ENCODE measurements at places on chromosomes 6 and 20.

- no peak for DNase-seq
Measured at GRCh38 chr6:33123732-33124524, 48.1 kb downstream of the HLA-DPB1 start.

- peak; percentile 70 for DNase-seq
Measured at GRCh38 chr6:16760516-16761470, at the start of gene ATXN1. TSS of gene ATXN1 (minus strand) at chr6:16761460.

- no peak for DNase-seq
Measured at GRCh38 chr6:124010574-124010973, 206.9 kb downstream of the NKAIN2 start.

- no peak for DNase-seq
Measured at GRCh38 chr20:56860413-56860812, 231.3 kb downstream of the TFAP2C start.

DNA sequence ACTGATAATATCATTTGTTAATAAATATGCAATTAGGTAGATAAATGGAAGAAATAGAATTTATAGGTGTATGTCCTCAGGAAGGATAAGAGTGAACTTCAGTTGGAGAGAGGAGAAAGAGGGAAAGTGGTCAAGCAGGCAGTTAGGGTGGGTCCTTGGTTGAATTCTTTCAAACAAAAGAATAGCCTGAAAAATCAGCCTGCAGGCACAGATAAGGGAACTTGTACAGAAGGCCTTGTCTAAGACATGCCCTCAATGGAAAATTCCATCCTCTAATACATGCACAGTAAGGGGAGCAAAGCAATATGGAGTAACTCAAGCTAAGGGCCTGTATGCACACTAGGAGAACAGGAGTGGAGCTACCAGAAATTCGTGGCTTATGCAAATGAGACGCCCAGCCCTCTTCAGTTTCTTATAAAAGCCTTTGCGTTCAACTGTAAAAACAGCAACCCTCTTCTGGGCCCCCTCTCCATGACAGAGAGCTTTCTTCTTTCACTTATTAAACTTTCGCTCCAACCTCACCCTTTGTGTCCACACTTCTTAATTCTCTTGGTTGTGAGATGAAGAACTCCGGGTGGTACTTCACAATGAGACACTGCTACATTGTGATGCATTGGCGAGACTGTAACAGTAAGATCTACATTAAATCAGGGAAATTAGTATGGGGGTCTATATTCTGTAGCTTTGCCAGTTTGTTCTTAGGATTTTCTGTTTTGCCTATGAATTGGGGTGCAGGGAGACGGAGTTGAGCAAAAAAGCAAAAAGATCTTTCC, 147.0 kb downstream of the HS3ST5 start:
- DNase-seq, result no peak

DNA sequence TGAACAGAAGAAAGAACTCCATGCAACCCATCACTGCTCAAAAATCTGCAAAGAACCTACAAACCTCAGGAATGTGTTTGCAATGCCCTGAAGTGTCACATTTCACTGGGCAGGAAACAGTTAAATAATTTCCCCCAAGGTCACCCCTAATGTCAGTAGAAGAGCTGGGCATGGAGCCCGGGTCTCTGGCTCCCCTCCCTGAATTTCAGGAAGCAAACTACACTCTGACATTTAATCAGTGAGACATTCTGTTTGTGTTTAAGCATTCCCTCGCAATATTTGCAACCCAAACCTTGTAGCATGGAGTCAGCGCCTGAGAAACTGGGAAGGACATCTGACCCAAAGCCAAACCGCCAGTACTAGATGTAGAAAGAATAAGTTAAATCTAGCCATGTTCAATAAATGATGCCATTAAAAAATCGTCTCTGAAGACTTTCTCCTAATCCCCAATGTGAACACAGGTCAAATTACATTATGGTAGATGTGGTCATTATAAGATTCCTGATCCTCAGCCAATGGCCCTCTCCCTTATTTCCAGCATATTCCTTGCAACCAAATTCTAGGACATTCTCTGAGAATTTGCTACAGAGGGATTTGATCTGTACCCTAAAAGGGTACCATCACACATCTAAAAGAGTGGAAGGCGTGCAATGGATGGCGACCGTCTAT, 91.2 kb upstream of the ADTRP start:
- no peak for DNase-seq

GRCh38 chr6:123986938-123987337, 183.3 kb downstream of the NKAIN2 start:
- DNase-seq, result no peak

DNA sequence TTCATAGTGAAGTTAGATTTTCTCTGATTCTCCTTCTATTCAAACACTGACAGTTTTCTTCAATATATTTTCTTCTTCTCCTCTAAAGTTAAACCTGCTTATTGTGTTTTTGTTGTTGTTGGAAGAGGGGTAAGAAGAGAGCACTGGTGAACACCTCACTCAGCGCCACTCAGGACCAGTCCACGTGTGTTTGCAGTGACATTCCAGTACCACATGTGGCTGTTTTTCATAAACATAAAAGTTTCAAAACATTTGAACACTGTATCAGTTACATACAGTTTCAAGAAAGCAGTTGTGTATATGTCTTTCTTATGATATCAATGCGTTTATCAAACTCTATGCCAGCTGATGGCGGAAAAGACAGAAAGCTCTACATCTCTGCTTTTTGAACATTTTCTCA, 86.7 kb downstream of the HMGCLL1 start:
- DNase-seq, result no peak

- DNase-seq, result no peak
Measured at GRCh38 chr6:170062915-170063241, 228.0 kb downstream of the DLL1 start.

DNA sequence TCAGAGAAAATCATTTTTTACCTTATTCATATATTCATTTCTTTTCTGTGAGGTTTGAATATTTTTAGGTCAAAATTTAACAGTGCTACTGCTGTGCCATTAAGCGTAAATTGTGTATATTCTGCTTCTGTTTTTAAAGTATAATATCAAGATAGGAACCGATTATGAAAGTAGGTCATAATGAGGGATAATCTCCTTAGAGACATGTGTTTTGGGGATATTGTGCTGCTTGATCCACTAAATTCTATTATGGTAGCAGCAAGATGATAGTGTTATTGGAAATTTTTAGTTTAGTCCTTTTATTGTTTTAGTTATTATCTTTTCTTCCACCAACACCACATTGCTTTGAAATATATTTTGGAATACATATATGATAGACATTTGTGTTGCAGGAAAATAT, 244.0 kb downstream of the RIMS1 start:
- DNase-seq, result no peak

DNA sequence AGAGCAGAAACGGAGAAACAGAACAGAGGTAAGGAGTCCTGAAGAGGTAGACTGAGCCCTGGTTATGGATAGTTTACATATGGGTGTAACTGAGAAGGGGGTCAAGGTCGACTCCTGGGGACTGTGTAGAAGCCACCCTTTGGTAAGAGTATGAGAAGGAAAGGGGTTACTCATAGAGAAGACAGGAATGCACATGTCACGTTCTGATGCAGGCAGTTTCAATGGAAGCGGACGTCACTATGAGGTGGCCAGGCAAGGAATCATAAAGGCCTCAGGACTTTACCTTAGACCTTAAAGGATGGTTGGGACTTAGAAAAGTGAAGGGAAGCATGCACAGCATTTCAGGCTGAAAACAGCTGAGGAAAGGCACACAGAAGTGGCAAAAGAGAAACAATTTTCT, 25.1 kb downstream of the RGS17 start:
- no peak for DNase-seq

DNA sequence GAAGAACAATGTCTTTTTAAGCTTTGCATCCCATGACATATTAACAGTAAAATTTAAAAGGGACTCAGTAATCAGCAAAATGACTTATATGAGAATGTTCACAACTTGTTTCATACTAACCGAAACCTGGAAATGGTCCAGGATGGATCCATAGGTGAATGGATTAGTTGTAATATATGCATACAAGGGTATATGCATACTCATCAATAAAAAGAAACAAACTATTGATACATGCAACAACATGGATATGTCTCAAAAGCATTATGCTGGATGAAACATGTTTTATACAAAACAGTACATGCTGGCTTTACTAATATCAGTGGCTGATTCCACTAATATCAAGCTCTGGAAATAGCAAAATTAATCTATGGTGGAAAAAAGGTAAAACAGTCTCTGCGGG, 108.5 kb upstream of the HIVEP1 start:
- no peak for DNase-seq

DNA sequence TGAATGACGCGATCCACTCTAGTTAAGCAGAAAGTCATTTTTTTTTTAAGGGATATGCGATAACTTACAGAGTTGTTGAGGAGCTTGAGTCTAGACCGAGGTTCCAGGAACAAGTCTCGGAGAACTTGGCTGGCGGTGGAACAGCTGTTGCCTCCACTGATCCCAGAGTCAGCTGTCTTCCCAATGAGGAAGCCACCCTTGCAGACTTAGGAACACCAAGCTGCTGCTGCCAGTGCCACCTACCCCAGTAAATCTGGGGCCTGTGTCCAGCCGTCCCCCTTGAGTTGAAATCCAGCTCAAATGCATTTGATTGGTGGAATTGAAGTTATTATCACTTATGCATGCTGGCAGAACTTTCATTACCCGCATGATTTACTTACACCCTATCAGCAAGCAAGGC, 6.7 kb downstream of the PFDN4 start:
- no peak for DNase-seq

DNA sequence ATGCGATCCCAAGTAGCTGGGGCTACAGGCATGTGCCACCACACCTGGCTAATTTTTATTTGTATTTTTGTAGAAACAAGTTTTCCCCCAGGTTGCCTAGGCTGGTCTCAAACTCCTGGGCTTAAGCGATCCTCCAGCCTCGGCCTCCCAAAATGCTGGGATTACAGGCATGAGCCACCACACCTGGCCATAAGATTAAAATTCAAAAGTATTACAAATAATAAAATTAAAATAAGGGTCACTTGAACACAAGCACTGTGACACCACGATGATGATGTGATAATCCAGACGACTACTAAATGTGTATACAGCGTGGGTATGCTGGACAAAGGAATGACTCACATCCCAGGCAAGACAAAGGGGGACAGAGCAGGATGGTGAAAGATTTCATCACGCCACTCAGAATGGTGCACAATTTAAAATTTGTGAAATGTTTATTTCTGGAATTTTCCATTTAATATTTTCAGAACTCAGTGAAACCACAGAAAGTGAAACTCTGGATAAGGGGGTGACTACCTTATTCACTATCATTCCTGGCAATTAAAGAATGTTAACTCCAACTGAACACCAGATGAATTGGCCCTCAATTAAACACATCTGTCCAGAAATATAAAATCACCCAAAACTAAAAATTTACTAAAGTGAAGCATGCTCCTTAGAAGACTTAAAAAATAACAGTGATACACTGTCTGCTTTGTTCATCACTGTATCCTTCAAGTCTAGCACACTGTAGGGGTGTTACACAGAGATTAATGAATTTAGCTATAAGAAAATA, 13.1 kb downstream of the B4GALT5 start:
- no peak for DNase-seq

GRCh38 chr6:44237021-44237812, 9.7 kb upstream of the HSP90AB1 start:
- peak; percentile 95 for DNase-seq

DNA sequence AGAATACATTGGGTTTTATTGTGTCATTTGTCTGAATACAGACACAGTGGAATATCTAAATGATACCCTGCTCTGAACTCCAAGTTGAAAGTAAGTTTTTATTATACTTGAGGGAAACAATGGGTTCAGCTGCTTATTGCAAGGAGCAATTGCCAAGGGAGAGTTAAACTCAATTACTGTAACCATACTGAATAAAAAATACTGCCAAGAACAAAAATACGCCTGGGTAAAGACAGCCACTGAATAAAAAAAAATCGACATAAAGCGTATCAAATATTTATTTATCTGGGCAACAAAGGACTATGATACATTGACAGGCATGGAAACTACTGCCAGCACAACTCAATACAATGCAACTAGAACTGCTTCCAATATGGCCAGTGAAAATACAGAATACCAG, 18.1 kb downstream of the TFAP2A start:
- DNase-seq, result no peak

DNA sequence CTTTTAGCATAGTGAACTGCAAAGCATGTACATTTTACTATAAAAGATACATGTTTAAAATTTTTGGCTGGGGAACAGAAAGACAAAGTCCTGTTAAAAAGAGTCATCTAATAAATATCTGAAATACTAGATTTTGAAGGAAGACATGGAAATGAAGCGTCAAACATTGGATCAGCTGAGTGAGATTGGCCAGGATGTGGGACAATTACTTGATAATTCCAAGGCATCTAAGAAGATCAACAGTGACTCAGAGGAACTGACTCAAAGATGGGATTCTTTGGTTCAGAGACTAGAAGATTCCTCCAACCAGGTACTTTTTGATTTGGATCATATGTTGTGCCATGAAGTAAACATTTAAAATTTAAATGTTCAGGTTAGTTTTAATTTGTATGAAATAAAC, 162.3 kb downstream of the UTRN start:
- no peak for DNase-seq

GRCh38 chr20:63268671-63269439, 3.8 kb upstream of the ARFGAP1 start:
- no peak for DNase-seq

DNA sequence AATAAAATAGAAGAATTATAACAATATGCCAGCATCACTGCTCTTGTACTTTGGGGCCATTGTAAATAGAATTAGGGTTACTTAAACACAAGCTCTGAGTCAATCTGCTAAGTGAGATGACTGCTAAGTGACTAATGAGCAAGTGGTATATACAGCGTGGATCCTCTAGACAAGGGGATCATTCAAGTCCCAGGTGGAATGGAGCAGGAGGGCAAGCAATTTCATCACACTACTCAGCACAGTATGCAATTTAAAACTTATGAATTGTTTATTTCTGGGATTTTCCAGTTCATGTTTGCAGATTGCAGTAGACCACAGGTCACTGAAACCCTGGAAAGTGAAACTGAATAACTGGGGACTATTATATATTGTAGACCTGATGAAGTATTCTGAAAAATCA, 235.3 kb downstream of the BTBD3 start:
- DNase-seq, result no peak

DNA sequence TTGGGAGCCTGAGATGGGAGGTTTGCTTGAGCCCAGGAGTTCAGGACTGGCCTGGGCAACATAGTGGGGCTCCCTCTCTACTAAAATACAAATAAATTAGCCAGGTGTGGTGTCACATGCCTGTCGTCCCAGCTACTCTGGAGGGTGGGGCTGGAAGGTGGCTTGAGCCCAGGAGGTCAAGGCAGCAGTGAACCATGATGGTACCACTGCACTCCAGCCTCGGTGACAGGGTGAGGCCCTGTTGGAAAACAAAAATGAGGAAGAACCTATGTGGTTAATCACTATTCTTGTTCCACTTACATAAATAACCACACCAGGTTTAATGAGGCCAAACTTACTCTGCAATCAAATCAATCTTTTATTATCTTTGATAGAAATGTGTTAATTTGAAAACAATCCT, 5.4 kb downstream of the PPDPF start:
- peak; percentile 75 for DNase-seq

DNA sequence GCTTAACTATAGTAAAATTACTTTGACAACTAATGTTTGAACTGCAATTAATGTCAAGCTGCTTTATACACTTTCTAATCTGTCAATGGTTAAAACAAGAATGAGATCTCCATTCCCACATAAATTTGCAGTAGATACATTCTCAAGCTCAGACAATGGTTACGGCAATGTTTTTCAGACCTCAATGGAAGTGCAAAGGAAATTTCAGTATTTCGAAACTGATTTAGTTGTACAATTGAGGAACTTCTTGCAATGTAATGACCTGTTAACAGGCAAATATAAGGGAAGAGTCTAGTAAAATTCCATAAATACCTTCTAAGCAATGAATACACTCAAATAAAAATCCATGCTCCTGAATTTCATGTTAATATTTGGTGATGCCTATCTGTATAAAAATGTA, 94.7 kb downstream of the ADTRP start:
- DNase-seq, result no peak

GRCh38 chr6:11467364-11467763, 70.2 kb upstream of the TMEM170B start:
- no peak for DNase-seq

Measured in mucosa of gallbladder (tissue), 1 donor.